ENCODE measurements at places on chromosomes 5 and 9.

DNA sequence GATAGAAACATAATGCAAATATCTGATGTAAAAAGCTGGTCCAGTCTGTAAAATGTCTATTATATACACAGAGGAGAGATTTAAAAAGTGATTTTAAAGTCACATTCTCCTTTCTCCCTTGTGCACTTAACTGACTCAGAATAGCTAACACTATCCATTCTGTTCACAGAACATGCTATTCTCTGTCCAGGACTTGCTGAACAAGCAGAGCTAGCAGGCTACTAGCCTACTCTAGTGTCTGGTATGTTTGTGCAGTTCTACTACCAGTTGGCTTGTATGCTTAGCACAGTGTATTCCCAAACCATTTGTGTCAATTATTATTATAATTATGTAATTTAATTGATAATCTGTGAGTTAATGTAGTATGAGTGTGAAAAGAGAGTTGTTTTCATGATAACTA, 161.7 kb upstream of the NUDT12 start:
- DNase-seq = no peak

DNA sequence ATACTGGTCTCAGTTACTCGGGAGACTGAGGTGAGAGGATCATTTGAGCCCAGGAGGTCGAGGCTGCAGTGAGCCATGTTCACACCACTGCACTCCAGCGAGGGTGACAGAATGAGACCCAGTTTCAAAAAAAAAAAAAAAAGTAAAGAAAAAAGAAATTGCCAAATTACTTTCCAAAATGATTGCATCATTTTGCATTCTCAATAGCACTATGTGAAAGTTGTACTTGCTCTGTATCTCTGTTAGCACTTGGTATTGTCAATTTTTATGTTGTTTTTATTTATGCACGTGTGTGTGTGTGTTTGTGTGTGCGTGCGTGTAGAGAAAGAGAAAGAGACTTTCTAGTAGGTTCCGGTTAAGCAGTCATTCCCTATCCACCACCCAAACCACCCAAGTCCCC, 328.4 kb downstream of the RAB3C start:
- DNase-seq = no peak

DNA sequence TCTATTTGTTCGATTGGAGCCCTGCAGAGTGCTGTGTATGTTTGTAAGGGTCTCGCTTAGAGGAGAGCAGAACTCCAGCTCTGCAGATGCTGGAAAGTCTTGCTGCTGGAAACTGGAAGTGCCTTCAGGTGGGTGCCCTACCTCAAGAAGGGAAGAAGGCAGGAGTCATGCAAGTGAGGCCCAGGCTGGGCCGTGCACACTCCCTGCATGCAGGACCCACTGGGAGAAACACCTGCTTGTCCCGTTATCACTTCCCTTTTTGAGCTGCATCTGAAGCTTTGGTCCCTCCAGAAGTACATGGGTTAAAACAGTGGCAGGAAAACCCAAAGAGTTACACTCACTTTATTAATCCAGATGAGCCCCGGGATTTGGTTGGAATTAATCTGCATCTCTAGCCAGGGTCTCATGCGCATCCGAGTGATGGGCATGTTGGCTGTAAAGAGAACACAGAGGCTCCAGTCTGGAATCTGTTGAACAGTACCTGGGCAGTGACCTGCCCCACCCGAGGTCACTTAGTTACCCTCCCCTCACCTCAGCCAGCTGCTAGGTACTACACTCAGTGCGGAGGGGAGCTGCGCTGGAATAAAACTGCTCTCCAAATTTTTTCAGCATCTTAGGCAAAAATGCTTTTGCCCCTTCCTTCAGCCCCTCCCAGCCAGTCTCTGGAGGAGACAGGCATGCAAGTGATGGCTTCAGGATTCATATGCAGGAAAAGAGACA, 1.4 kb downstream of the IRF1 start:
- no peak for DNase-seq

DNA sequence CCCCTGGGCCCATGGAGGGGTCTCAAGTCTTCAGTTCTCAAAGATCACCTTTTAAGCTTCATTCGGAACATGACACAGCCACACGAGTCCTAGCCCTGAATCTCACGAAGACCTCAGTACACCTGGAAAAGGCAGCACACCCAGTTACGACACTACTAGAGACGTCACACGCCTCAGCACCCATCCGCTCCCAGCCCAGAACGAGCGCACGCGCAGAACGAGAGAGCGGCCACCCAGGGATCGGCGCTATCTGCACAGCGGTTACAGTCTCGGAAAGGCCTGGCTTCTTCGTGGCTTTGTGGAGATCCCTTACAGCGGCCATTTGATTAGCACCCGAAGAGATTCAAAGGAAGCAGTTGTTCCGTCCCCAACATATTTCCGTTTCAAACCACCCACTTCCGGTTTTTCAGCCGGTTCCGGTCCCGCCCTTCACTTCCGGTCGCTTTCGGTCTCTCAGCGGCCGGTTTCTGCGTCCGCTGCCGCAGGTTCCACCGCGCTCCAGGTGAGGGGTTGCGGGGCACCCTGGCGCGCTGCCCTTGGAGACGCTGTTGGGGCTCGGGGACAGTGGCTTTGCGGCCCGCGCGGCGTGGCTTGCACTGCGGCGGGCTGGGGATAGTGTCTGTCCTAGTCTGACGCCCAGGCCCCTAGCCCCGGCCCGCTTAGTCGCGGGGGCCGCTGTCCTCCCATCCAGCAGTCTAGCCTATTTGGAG, at the start of gene UBLCP1:
UBLCP1 (plus strand) TSS at position 432 of the 710 bp plus-strand sequence. CDS start 5,626 bp downstream, outside the sequence.
- DNase-seq = peak; percentile 72

- no peak for DNase-seq
These were observed 168.7 kb downstream of the KDM4C start for GRCh38 chr9:6926436-6926835.

DNA sequence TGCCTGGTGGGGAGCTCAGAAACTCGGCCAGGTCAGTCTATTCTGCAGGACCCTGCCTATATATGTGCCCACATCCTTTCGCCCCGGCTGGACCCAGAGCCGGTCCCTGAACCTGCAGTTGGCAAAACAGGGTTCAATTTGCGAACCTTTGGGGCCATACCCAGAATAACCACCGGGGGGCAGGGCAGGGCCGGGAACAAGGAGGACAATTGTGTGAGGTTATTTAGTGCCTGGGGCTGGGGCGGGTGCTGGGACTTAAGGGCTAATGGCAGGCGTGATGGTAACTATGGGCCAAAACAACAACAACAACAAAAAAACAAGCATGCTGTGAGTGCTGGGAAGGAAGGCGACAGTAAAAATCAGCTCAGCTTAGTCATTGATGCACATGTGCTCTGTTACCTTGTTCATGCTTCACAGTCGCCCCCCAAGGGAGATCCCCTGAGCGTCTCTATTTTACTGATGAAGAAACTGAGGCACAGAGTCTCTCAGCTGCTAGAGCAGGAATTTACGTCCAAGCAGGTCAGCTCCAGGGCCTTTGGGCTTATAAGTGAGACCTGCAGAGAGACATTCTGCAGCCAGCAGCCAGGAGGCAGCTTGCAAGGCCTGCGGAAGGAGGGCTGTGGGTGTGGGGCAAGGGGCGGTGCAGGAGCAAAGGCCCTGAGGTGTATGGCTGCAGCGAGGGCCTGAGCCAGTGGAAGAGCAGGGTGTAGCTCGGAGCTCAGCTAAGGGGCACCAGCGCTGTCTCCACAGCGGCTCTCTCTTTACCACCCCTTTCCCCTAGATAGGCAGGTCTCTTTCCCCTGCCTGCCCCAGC, 106.0 kb downstream of the PHF2 start:
- peak; percentile 61 for DNase-seq

- no peak for DNase-seq
These were observed 415.9 kb downstream of the ARHGEF28 start for GRCh38 chr5:74041913-74042312.

GRCh38 chr5:83513491-83513890, 41.9 kb downstream of the VCAN start:
- no peak for DNase-seq

GRCh38 chr9:117718085-117718484, 13.9 kb downstream of the TLR4 start:
- DNase-seq = no peak

GRCh38 chr5:173495225-173495904, 121.1 kb downstream of the BOD1 start:
- DNase-seq = no peak

DNA sequence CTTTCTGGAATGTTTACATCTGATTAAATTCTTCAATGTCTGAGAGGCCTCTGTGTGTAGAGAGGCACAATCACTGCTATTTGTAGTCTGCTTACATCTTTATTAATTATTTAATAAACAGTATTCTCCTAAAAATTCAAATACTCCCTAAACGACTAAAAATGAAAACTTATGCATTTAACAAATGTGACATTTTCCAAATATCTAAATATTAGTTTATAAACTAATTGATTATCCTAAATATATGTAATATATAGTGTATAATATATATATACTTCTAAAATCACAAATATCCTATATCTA, 57.7 kb upstream of the ZBED3 start:
- DNase-seq = no peak

DNA sequence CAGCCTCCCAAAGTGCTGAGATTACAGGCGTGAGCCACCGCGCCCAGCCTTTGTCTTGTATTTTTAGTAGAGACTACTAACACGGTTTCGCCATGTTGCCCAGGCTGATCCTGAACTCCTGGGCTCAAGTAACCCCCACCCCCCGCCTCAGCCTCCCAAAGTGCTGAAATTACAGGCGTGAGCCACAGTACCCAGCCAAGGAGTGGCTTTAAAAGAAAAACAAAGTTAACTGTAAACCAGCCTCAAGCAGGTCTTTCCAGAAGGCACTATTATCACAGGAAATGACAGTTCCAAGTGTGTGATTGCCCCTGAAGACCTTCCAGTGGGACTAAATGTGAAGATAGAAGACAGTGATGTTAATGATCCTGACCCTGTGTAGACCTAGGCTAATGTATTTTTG, 31.1 kb downstream of the SIL1 start:
- DNase-seq = no peak

- DNase-seq = no peak
These were observed 7.2 kb downstream of the MACROH2A1 start for GRCh38 chr5:135391869-135392255.

DNA sequence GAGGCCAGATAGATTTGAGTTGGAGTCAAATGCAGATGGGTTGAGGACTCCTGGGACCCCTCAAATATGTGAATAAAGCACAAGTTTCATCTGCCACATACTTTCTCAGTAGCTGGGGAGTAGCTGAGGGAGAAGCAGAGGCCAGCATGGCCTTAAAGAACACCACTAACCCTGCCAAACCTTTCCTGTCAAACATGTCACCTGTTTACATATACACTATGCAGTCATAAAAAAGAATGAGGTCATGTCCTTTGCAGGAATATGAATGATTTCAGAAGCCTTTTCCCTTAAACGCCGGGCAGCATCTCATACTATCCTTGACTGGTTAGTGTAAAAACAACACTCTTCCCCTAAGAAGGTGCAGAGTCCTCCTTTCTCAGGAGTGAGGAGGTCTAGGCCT, 25.2 kb upstream of the HSD17B4 start:
- no peak for DNase-seq
